Cortex of kidney (tissue), 1 donor: ENCODE measurements at places on chromosomes 7 and 10.

- no peak for DNase-seq
Observed at GRCh38 chr10:14879124-14879927, 660 bp downstream of the SUV39H2 start.

DNA sequence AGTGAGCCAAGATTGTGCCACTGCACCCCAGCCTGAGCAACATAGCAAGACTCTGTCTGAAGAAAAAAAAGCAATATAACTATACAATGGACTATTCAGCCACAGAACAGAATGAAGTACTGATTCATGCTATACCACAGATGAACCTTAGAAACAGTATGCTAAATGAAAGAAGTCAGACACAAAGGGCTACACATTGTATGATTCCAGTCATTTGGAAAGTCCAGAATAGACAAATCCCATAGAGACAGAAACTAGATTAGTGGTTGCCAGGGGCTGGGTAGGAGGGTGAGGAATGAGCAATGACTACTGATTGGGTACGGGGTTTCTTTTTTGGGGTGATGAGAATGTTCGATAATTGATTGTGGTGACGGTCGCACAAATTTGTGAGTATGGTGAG is 9.6 kb upstream of the CFAP70 start:
- DNase-seq, result no peak

DNA sequence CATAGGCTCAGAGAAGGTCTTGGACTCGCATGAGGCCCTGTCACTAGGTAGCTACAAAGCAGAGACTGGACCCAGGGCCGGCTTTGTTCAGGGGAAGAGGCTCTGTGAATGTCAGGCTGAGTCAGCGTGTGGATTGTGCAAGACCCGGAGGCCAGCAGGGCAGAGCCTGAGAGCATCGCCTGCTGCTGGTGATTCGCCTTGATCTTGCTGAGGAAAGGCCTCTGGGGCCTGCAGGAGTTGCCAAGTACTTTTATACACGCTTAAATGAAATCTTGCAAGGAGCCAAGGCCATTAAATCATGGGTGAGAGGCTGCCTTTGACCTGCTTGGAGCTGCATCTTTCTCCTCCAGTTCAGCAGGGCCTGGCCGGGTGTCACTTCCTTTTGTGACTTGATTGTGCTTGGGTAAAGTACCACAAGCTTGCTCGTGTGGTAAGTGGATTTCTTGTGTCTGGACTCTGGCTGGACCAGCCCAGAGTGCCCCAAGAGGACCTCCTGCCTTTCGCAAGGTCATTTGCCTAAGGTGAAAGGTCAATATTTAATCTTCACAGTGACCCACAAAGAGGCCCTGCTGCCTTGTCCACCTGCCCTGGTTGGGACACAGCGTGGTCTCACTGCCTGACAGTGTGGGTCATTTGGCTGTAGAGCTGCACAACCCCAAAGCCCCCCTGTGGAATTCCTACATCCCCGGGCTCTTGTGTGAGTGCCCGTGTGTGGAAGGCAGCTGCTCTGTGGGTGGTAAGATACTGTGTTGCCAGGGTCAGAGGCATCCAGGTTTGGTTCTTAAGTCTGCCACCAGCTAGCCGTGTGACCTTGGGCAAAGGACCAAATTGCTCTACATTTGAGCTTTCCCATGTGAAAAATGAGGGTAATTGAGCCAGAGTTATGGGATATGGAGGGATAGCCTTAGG is 38.6 kb upstream of the SH2D4B start:
- DNase-seq, result no peak

DNA sequence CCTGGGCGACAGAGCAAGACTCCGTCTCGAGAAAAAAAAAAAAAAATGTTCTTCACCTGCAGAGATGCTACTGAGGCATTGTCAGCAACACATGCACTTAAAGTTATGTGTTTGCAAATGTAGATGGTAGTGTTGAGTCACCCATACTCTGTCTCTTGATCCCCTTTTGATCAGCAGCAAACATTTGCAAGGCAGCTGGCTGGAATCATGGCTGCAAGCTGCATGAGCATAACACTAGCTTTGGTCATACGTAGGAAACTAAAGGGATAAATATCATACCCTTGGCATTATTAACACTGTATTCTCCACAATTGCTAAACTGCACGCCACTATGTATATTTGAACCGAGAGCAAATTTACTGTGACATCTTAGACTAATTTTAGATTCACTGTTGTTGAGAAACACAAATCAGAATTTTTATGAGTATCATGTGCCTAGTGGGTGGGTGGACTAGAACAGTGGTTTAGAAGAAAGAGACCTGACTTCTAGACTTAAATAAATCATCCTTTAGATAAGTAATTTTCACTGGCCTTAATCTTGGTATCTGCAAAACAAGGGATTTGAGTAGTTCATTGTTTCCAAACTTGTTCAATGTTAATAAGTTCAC is 229.3 kb upstream of the MEOX2 start:
- DNase-seq, result no peak

- no peak for DNase-seq
Observed at GRCh38 chr10:129659508-129660268, 192.6 kb downstream of the MGMT start.

GRCh38 chr7:99021941-99022560 is 121.9 kb downstream of the SMURF1 start:
- DNase-seq, result no peak

DNA sequence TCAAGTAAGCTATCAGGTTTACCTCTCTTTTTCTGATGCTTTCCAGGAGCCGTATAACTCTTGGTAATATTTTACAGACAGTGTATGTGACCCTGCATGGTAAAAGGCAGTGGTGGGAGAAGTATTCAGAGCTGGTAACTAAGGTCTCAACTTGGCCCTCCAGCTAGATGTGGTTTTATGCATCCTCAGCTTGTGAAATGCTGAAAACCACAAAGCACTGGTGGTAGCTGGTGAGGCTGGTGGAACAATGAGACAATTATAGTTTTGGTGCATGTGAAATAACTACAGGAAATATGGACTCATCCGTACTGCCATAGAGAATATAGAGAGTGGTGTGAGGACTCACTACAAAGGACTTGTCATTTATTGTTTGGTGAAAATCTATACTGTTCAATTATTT is 383.0 kb upstream of the PCDH15 start:
- DNase-seq, result no peak

DNA sequence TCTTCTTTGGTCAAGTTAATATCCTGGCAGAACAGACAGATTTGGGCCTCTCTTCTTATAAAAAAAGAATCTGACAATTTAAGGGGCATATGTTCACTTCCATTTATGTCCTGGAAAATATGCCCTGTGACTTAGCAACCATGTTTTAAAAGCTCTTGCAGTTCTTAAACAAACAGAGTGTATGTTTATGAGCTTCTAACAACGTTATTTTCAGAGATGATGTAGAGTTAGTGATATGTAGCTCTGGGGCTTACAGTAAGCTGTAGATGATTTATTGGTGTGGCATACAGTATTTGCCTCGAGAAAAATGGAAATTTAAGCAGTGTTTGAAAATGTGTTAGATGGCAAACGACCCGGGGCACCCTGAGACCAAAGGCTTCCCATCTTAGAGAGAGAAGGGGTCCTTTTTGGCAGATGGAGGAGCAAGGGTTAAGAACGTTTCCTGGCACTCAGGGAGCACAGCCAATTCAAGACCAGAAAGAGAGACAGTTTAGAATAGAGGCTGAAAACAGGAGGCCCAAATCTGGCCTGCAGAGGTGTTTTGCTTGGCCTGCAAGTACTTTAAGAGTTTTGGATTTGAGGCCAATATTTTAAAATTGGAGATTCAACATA is 397.5 kb downstream of the KCNMA1 start:
- no peak for DNase-seq

DNA sequence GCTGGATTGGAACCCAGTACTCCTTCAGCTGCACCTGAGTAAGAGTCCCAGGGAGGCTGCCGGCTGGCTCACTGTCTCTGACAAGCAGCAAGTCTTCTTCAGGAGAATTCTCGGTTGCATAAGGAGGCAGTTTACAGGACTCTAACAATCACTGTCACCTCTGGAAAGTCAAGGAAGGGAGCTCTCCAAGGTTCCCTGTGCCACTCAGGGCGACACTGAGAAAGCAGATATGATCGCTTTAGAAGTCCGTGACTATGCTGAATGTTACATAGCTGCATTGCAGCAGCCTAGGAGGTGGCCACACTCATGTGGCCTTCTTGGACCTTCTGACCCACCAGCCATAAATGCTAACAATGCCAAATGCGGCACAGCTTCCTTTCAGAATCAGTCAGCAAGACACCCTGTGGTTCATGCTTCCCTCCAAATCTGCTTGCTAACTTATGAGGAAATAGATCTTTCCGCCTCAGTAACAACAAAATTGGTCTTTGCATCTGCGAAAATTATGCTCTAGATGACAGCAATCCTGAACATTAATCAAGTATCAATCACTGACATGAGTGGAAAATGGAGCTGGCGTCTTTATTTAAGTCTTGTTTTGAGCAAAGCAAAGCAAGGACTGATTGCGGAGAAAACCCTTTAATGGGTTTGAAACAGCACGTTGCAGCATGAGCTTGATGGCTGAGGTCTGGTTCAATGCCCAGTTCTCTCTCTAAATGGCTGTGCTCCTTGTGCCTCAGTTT is 132.9 kb downstream of the ATXN7L1 start:
- DNase-seq, result no peak

DNA sequence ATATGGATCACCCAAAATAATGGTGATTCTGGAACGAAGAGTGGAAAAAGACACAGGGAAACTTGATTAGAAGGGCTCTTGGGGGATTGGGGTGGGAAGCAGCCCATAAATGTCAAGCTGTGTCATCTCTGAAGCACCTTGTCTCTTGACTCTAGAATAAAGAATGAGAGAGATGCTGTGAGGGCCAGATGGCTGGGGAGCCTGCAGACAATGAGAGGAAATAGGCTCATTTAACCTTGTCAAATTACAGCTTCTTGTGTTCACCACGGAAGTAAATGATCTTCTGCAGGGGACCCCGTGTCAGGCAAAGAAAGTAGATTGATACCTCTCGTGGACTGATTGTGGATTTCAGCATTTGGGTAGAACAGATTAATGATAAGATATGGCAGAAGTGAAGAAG is 159.3 kb downstream of the ST7 start:
- no peak for DNase-seq

DNA sequence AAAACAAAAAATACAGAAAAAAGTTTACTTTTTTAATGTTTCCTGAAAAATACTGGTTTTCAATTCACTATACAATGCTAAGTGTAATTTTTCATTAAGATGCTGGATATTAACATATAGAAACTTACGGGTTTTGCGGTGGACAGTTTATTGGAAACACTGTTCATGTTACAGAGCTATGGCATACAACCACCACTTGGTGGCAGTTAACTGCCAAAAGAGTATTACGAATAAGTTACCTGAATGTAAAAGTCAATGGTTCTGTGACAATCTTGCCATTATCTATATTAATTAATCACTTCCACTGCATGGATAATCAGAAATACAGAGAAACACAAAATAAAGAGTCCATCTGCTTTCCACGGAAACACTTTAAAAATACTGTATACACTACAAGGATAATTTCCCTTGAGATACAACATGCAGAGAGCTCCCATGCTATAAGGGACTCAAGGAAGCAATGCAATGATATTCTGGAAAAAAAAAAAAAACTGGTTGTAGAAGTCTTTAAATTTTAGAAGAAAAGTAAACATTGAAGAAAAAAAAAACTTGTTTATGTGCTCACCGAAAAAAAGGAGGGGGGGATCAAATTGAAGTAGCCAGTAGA is 97.0 kb downstream of the TPK1 start:
- DNase-seq, result no peak

GRCh38 chr7:17530741-17531421 is 232.4 kb downstream of the AHR start:
- DNase-seq, result no peak

DNA sequence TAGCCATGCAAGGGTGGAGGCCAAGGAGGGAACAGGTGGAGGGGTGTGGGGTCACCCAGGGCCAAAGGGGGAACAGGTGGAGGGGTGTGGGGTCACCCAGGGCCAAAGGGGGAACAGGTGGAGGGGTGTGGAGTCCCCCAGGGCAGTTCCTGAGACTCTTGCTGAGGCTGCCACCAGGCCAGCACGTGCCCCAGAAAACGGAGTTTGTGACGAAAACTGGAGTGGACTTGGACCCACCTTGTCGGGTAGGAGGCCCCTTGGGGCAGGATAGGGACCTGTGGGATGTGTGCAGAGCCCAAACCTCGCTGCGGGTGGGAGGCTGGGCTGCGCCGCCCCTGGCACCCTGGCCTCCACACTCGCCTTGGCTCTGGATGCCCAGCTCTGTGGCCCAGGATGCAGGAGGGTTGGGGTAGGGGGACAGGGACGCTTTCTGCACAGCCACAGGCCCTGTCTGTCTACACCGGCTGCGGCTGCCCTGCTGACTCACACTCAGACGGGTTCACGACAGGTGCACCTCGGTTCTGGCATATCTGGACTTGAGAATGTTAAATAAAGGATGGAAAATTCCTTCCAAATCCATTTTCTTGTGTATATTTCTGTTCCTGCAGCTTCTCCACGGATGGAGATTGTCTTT is 562 bp upstream of the ADGRA1 start:
- DNase-seq, result no peak

- DNase-seq, result no peak
Observed at GRCh38 chr10:58414270-58415041, 29.2 kb downstream of the TFAM start.

DNA sequence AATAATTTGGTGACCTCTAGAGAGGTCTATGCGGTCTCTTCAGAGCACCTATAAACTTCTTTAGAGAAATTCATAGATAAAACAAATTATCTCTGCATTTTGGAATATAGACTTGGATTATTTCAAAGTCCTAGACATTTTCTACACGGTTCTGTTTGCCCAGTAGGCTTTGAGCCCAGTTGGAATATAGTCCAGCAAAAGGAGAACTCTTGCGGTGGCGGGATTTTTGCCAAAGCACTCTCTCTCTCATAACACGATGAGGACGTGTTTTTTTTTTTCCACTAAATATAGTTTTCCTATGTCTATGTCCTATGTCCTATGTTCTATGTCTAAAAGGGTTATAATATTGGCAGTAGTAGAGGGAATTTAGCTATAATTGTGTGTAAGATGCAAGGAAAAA is 164.9 kb upstream of the AGR3 start:
- DNase-seq, result no peak

DNA sequence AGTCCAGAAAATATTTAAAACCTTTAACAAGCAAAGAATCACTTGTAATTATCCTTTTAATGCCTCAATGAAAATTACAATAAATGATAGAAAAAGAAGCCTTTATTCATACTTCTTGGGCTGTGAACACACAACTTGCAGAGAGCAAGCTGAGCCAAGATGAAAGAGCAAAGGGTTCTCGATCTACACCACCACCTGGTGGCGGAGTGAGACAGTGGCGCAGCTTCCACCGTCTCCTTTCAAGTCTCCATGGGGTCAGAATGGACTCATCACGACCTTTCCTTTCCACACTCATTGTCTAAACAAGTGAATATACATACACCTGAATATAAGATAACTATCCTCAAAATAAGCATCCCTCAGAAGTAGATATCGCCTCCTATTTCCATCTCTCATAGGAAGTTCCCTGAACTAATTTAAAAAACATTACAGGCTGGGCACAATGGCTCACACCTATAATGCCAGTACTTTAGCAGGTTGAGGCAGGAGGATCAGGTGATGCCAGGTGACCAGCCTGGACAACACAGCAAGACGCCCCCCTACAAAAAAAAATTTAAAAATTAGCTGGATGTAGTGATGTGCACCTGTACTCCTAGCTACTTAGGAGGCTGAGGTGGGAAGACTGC is 40.7 kb downstream of the ATE1 start:
- no peak for DNase-seq

GRCh38 chr10:74880041-74880440 is 53.6 kb downstream of the KAT6B start:
- DNase-seq, result no peak
